ENCODE measurements at places on chromosomes 6 and 20.

- DNase-seq, result no peak
These were observed 10.2 kb downstream of the UNC5CL start for GRCh38 chr6:41028561-41029412.

DNA sequence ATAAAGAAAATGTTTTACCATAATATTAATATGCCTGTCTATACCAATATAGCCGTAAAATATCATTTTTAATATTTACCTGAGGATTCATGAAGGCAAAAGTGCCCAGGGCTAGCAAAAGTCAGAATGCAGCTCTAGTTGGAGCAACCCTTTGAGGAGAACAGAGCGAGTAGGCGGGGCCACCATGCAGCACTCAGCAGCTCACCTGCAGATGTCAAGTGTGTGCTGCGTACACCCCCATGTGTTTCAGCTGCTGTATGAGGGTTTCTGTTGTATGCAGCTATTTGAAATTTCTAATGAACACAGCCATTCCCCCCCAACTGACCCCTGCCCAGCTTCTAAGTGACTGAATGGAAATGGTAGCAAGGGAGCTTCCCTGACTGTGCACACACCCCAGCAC is 508.0 kb downstream of the QKI start:
- no peak for DNase-seq

GRCh38 chr20:46804126-46804525 is 90.5 kb upstream of the EYA2 start:
- DNase-seq, result no peak

- DNase-seq, result no peak
These were observed 64.1 kb downstream of the SHPRH start for GRCh38 chr6:145899915-145900569.

- no peak for DNase-seq
These were observed 386.5 kb upstream of the SULF2 start for GRCh38 chr20:48171626-48172356.

DNA sequence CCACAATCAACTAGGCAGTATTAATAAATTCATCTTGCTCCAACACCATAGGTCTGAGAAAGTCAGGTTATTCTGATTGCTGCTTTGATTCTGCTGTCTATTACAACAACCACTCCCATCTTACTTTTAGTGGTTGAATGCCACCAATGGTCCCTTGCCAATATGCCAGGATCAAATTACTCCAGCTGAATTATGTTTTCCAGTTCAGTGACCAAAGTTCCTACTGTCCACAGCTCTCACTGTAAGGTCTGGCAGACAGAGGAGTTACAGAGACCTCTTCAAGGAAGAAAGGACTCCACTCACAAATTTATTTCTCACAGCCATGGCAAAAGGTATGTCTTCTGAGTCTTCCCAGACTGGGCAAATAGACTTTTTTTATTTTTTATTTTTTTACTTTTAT is 557.0 kb downstream of the HAO1 start:
- DNase-seq, result no peak

DNA sequence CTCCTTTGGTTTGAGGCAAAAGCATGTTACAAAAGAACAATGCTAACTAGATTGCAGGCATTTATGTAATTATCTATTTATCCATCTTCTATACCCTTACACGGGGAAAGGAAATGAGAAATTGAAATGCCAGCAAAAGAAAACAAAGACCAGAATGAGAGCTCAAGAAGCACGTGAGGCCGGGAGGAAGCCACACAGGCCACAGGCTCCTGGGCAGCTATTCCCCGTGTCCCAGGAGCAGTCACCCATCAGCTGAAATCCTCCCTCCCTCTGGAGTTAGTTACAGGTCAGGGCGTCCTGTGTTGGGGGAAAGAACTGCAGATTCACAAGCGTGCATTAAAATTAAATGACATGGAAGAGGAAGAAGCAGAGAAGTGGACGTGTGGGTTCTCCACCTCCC is 64.7 kb upstream of the RPS6KA2 start:
- DNase-seq, result no peak

- no peak for DNase-seq
These were observed 816.9 kb downstream of the DHX35 start for GRCh38 chr20:39778847-39779604.

GRCh38 chr6:107030151-107030550 is 2.2 kb downstream of the MTRES1 start:
- DNase-seq, result no peak

DNA sequence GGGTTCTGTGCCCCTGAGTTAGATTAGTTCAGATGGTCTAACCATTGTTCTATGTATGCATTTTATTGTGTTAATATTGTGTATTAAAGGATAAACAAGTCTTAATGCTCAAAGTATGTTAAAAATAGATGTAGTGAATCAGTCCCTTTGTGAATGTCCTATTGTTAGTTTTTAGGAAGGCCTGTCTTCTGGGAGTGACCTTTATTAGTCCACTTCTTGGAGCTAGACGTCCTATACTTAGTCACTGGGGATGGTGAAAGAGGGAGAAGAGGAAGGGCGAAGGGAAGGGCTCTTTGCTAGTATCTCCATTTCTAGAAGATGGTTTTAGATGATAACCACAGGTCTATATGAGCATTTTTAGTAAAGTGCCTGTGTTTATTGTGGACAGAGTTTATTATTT is 12.3 kb upstream of the HMGN4 start:
- DNase-seq, result no peak

DNA sequence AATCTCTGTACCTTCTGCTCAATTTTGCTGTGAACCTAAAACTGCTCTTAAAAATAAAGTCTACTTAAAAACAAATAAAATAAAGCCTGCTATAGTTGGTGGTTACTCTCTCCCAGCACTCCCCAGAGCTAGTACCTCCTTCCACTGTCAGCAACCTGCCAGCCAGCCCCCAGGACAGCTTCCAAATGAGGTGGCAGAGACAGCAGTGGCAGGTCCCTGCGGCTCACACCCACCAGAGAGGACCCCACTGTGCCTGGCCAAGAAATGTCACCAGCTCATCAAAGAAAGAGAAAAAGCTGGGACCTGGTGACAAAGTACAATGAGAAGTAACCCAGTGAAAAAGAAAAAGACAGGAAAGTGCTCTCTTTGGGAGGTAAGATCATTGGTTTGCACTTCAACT is 15.2 kb downstream of the APMAP start:
- no peak for DNase-seq

DNA sequence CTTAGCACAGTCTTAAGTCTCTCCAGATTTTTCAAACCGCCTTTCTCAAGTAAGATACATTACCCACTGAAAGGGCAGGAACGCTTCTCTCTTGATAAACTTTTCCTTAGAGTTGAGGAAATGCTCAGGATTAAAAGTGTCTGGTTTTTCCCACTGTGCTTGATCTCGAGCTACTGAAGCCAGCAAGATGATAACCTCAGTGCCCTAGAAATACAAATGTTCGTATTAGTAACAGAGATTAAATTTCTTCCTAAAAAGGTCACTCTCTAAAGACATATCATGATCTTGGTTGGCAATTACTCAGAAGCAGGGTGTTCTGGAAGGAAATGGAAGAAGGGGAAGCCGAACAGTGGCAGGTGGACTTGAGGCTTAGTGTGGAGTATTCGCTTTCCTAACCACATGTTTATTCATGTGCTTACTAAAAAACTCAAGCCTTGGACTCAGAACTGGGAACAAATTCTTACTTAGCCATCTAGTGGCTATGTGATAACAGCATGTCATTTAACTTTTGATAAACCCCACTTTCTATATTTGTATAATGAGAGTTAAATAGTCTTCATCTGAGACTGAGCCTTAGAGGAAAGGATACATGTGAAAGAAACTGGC is 20.1 kb downstream of the C6orf141 start:
- DNase-seq, result no peak

GRCh38 chr20:22268675-22269074 is 315.7 kb downstream of the FOXA2 start:
- no peak for DNase-seq

DNA sequence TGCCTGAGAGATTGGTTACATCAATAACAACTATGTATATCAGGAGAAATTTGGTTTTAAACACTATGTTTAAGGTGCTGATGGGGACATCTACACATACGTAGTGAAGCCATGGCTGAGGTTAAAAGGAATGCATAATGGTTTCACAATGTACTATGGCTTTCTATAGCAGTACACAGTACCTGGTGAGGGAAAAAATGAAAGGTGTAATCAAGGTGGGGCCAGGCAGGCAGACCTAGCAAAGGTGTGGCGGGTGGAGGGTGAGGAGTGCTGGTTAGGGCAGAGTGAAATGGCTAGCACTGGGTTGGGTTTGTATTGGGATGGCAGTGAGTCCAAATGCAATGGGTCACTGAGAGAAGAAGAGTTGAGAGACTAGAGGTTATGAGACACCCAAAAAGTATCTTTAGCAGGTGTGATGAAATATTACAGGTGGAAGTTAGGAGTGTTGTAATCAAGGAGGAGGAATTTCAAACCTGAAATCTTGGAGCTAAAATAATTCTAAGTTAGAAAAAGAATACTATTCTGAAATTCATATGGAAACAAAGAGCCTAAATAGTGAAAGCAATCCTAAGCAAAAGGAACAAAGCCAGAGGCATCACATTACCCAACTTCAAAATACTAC is 22.3 kb downstream of the PAQR8 start:
- no peak for DNase-seq

DNA sequence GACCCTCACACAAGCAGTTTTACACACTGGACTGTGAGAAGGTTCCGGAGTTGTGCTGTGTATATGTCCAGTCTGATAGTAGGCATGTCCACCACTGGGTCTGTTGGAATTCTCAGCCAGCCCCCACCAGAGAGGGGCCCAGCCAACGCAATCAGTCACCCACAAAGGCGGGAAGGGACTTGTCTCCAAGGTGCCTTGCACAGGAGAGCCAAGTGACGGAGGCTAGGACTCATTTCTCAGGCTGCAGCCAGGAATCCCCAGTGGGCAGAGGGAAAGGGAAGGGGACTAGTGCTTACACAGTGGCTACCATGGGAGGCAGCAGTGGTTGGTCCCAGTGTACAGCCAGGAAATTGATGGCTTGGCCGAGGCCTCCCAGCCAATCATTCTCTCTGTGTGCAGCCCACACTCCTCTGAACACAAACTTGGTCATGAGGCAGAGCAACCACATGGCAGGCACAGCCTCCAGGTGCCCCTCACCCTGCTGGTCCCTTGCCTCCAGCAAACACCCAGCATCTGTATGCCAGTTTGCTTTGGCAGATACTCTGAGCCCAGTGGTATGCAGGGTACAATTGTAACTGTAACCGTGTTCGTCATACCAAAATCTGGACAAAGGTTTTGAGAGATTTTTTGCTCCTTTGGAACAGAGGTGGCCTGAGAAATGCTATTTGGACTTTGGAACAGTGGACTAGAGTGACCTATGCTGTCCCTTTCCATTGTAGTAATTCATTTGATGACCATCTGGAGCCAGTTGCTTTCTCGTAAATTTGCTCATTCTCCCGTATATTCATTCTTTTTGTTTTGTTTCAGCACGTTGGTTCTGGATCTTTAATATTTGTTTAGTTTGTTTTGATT is 72.9 kb upstream of the MYL9 start:
- DNase-seq, result no peak

GRCh38 chr6:2375443-2375842 is 130.0 kb upstream of the GMDS start:
- DNase-seq, result no peak

- DNase-seq, result no peak
These were observed 10.8 kb upstream of the ANKRD60 start for GRCh38 chr20:58239216-58239615.

- no peak for DNase-seq
These were observed 241.9 kb upstream of the MOCS1 start for GRCh38 chr6:40176152-40176551.

GRCh38 chr6:130520221-130520620 is 154.4 kb downstream of the TMEM200A start:
- no peak for DNase-seq

DNA sequence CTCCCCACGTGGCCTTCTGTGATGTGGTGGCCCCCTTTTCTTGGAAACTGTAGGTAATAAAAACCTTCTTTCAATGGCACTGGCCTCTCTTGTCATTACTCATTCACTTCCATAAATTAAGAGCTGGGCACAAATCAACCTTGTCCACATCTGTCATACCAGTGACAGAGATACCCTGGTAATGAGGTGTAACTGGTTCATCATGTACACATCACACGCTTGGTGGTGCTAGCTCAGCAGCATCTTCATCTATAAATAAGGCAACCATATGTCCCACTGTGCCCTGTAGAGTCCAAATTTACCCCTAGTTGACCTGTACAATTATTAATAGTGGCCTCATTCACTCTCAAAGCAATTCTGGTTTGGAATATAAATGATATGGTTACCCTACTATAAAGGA is 245.6 kb downstream of the HIVEP2 start:
- DNase-seq, result no peak

- DNase-seq, result no peak
These were observed 143.0 kb downstream of the SAMD5 start for GRCh38 chr6:147651249-147652063.

- DNase-seq, result no peak
These were observed 36.1 kb upstream of the CEP162 start for GRCh38 chr6:84263557-84263956.

- no peak for DNase-seq
These were observed 53.2 kb downstream of the SAMD5 start for GRCh38 chr6:147561726-147562125.

GRCh38 chr20:25223765-25224720 is 23.8 kb upstream of the PYGB start:
- no peak for DNase-seq

DNA sequence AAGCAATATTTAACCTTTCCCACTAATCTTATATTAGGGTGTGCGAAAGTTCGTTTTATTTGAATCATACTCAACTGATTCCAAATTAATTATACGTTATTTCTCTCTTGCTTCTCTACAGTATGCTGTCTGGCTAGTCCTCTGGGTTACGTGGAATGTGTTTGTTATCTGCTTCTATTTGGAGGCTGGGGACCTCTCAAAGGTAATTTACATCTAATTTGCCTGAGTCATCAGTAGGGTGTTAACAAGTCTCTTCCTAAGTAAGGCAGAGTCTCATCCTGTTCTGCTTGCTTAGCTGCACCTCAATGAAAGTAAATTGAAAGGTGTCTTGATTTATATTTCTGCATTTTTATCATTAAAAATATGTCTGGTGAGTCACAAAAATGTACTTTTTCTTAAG is 551.5 kb downstream of the NKAIN2 start:
- DNase-seq, result no peak

- DNase-seq, result no peak
These were observed 136.3 kb downstream of the CFAP61 start for GRCh38 chr20:20188647-20189046.

DNA sequence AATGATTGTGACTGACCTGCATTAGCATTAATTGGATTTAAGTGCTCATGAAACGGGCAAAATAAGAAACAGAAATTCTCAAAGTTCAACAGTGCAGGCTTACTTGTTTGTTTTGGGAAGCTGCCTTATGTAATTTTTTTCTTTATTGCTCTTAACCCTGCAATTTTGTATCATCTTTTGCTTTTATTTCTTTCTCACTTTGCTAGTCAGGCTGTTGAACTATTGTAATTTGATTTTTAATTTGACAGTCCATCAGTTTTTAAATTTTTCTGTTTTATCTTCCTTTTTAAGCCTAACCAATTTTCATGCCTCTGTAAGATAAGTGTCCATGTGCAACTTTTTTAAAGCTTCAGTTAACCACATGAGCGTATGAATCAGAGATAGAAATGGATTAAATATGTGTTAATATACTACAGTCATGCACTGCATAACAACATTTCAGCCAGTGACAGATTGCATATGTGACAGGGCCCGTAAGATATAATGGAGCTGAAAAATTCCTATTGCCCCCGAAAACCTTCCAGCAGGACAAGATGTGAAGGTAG is 44.6 kb downstream of the PEX7 start:
- DNase-seq, result no peak

Data from activated CD4-positive, alpha-beta T cell treated with anti-CD3 and anti-CD28 coated beads, Interleukin-2, amount 50 U/mL, for 1 hour (primary cell).